ENCODE measurements at places on chromosomes 2 and 18.

GRCh38 chr2:36450466-36451196 lies 95.1 kb downstream of the CRIM1 start:
- peak; percentile 61 for DNase-seq

- no peak for DNase-seq
These were observed 1096.8 kb upstream of the ACVR2A start for GRCh38 chr2:146748046-146748445.

- peak; percentile 67 for DNase-seq
These were observed 577 bp upstream of the TANC1 start for GRCh38 chr2:158967731-158968395.

DNA sequence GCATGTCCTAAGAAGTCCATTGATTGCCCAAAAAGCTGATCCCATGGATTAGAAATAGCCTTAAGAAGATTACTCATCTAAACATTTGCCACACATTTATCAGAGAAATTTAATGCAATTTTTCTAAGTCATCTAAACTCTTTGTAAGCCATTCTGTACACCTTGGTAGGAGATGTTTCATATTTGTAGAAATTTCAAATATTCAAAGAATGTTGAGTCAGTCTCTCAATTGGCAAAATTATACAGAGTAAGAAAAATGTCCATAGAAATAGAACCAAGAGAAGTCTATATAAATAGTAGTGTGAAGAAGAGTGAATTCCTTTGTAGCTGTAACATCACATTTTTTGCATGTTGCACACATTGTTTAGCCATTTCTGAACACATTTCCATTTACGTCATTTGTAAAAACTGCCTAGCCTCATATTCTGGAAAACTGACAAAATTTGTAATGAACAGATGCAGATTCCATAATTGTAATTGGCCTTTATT lies 128.6 kb downstream of the MSTN start:
- DNase-seq = peak; percentile 57

DNA sequence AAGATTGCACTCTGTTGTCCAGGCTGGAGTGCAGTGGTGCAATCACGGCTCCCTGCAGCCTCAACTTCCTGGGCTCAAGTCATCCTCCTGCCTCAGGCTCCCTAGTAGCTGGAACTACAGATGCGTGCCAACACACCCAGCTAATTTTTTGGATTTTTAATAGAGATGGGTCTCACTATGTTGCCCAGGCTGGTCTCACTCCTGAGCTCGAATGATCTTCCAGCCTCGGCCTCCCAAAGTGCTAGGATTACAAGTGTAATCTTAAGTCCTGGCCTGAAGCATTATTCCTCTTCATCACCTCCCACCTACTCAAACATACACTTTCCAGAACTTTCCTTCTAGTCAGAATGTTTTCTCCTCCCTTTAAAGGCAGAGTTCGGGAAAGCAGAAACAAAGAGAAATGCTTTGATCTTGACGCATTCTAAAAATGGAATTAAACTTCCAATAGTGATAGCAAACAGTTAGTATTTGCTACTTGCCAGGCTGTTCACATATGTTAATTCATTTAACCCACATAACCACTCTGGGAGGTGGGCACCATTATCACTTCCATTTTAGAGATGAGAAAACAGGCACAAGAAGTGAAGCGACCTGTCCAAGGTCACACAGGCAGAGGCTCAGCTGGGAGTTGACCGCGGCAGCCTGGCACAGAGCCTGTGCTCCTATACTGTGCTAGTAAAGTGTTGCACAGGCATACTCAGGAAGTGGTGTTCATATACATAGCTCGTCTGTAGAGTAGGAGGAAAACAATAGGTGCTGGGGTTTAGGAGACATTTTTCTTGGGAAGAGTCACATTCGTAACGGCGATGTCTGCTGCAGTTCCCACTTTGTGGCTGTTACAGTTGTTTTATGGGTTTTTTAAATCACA lies 24.6 kb downstream of the TEX44 start:
- no peak for DNase-seq

DNA sequence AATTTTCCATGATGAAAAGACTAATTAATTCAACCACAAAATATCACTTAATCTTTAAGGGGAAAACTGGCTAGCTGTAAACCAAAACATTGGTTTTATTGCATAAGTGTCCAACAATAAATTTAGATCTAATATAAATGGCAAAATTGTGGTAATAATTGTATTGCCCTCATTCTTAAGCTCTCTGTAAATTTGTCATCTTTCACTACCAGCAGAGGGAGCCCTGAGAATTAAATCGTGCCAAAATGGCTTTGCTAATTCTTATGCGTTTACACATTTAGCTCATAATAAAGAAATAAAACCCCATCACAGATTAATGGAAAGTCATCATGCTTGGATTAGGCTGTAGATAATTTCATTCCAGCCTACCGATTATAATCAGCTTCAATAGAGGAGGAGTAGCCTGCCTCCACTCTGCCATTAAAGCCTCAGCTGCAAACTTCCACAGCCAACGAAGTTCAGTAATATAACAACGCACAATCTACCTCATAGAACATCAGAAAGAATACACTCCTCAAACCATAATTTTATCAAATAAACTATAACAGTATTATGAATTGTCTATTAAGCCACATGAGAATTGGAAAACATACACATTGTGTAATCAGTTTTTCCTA lies 70.0 kb upstream of the ATP5MC3 start:
- DNase-seq = peak; percentile 12

DNA sequence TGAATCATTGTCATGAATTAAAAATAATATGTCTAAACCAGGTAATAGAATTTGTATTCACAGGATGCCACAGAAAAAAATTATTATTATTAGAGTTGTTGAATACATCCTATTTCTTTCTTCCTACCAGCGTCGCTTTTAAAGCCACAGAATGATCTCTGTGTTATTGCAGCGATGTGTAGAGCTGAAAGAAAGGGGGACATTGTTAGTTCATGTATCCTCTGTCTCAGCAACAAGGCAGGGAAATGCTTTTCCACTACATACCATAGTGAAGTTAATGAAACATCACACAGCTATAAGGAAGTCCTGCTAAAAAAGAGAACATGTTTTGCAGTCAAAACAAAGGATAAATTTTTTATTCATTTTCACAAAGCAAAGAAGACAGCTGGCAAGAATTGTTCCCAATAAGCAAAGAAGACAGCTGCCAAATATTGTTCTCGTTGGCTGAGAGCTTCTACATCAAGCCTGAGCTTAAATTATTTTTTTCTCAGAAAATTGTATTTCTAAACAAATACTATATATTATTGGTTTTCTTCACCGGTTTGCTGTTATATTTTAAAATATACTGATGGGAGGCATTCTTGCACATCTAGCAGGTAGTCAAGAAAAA lies 1234.4 kb downstream of the SUCLG1 start:
- DNase-seq = peak; percentile 17

DNA sequence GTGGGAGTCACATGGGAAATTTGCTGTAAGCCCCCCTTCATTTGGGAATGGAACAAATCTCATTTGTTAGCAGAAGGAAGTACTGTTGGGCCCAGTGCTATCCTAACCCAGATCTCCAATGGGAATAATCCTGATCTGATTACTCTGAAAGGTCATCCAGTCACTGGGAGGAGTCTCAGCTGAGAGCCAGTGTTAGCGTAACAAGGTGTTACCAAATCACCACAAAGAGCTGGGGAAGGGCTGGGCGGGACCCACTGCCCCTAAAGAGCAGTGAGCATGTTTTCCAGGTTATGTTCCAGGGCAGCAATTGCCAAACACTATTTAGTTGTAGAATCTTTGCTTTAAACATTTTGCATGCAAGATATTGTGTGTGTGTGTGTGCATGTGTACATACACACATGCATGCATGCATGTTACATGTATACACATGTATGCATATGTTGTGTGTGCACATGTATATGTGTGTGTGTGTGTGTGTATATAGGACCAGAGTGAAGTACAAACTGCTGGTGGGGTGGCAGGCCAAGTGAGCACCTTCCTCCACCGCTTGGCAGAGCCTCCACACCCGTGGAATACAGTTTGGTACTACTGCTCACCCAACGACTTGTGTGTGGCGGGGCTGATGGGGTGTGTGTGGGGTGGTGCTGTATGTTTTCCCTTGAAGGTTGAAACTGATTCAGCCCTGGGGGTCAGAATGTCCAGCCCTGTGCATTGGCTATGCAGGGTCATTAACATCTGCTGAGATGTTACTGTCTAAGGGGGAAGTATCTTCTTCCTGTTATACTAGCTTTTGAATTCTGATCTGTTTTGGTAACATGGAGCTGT lies 15.2 kb downstream of the INPP5D start:
- no peak for DNase-seq

DNA sequence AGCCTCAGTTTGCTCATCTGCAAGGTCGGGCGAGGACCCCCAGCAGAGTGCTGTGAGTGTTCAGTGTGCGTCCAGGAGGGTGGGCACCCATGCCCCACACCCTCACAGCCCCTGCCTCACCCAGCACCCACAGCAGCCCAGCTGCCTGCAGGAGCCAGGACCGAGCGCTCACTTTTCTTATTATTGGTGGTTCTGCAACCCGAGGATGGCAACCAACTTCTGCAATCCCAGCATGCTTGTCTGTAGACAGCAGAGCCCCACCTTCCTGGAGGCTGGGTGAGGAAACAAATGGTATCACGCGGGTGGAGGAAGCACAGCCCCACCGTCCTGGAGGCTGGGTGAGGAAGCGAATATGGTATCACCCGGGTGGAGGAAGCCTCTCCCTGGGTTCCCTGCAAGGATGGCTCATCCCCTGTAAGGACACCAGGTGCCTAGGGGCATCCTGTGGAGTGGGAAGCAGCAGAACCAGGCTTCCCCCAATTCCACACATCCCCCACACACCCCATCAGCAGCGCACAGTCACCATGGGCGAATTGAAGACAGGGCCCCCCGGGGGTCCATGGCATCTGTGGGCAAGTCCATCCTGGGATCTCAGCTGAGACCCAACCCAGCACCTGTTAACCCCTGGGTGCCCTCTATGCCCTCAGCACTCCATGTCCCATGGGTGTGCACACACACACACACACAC lies 220.5 kb upstream of the RAB6C start:
- DNase-seq = no peak

DNA sequence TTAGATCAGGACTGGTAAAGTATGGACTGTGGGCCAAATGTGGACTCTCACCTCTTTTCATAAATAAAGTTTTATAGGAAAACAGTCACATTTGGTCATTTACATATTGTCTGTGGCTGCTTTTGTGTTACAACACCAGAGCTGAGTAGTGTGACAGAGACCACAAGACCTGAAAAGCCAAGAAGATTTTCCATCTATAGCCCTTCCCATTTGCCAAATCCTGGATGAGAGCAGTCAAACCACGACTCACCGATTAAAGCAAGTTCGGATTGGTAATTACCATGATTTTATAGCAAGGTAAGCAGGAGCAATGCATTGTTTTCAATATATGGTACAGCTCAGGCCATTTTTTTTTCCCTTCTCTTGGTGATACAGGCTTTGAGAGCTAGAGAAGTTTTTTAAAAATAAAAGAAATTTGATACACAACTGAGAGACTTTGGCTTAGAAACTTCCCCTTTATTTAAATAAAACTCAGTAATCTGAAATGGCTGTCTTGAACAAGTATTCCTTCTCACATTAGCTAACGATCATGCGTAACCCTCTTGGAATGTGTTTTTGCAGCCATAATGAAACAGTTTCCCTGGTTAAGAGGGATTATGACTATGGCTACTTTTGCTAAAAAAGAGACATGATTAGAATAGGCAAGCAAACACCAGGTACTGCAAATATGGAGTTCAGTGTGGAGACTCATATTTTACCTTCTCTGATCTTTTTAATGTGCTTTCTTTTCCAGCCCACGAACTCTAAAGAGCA lies 9.5 kb upstream of the MALL start:
- no peak for DNase-seq

DNA sequence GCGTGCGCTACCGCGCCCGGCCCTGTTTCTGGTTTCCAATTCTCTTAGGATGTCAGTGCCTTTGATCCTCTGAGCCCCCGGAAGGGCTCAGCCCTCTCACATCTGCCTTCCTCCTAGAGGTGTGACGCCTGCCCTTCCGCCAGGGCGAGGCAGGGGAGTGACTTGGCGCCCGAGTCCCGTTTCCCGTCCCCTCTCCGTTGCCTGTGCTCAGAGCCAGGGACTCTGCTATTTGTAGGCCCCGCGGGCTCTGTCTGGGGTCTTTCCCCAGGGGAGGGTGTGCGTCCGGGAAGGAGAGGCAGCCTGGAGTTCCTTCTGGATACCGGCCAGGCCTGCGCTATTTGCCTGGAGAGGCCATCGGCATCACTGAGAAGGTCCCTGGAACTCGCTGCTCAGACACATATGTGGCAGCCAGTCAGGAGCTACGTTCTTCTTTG lies 103.7 kb upstream of the TAF1B start:
- peak; percentile 35 for DNase-seq

DNA sequence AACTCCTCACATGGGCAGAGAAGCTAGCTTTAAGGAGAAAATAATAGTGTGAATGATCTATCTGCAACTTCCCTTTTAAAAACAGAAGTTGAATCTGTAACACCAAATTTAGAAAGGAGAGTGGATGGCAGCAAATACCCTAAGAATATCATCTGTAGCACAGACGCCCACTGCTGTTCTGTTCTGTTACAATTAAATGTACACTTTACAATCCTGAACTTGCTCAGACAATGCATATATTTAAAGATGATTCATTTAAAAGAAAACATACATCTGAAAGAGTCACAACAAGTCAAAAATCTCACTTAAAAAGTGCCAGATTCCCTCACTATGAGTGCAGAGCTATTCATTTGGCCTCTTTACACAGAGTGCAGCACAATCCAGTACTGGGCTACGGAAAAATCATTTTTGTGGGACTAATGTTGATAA lies 8.0 kb upstream of the SERTAD2 start:
- DNase-seq = no peak

DNA sequence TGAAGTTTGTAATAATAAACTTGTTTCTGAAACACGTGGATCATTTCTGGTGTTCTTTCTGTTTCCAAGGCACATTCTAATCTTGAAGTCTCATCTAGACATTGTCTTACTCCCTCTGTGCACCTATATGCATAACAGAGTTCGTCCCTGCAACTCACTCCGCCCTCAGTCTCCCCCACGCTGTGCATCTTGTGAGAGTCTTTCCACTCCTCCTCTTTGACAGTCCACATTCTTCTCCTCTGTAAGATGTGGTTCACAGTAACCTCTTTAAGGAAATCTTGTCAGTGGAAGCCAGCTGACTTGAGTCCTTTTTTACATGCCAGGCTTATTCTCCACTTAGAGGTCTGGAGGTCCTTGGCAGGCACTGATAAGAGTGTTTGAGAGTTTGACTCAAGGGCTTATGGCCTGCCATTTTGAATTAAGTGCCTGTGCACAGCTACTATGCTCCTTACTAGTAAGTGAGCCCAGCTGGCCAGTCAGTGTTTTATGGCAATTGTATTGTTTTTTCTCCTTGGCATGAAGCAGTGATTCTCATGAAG lies 108.9 kb upstream of the IL1R2 start:
- no peak for DNase-seq
